Stimulated activated CD8-positive, alpha-beta memory T cell treated with anti-CD3 and anti-CD28 coated beads, Interleukin-12 subunit alpha, Interleukin-12 subunit beta, amount 100 ng/mL, for 4 hours (primary cell): ENCODE measurements at places on chromosomes 3 and 15.

DNA sequence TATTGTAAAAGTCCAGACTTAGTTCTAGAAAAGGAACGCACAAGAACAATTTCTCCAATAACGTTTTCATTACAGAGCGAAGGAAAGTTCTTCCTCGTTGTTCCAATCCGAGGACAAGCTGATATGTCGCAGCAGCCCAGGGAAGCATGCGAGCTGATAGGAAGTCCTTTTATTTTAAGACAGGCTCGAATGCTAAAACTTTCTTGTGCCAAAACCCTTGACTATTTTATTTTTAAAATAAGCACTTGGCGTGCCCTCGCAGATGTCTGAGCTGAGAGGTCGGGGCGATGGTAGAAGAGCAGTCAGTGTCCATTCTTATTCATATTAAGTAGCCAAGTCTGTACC, 433 bp upstream of the MITF start:
- DNase-seq = no peak

- no peak for DNase-seq
These were observed 27.0 kb upstream of the KCTD6 start for GRCh38 chr3:58464866-58465265.

- DNase-seq = no peak
These were observed 506 bp downstream of the RAD51 start for GRCh38 chr15:40695469-40695890.

- DNase-seq = no peak
These were observed 63.5 kb downstream of the BFSP2 start for GRCh38 chr3:133463347-133463860.

- DNase-seq = no peak
These were observed 15.7 kb downstream of the GK5 start for GRCh38 chr3:142209655-142210054.

GRCh38 chr3:118666-119065, 77.9 kb upstream of the CHL1 start:
- no peak for DNase-seq

GRCh38 chr3:66068255-66068654, 29.5 kb upstream of the MAGI1 start:
- no peak for DNase-seq

DNA sequence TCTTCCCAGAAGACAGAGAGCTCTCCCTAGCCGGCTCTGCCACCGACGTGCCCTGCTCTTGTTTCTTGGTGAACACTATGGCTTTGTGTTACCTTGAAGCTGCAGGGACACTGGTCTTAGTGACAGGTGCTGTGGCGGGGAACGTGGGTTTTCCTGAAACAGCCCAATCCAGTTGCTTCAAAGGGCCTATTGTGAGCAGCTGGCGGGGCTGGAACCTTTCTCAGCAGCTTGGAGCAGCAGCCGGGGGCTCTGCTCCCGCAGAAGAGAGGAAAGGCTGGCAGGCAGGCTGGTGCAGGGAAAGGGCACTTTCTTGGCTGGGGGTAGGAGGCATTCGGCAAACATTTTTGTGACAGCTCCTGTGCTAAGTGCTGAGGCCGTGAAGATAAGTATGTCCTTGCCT, 12.8 kb downstream of the MYZAP start:
- DNase-seq = no peak

DNA sequence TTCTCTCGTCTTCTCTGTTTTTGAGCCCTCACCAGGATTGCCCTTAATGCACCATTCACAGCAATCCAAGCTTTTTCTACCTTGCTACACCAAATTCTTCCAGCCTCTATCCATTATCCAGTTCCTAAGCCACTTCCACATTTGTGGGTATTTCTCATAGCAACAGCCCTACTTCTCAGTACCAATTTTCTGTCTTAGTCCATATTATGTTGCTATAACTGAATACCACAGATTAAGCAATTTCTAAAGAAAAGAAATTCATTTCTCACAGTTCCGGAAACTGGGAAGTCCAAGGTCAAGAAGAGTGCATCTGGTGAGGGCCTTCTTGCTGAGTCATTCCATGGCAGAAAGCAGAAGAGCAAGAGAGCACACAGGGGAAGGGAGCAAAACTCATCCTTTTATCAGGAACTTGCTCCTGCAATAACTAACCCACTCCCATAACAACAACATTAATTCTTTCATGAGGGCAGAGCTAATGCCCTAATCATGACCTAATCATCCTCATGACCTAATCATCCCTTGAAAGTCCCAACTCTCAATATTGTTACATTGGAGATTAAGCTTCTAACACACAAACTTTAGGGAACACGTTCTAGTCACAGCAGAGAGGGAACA, 9.7 kb upstream of the EIF1B start:
- DNase-seq = no peak

DNA sequence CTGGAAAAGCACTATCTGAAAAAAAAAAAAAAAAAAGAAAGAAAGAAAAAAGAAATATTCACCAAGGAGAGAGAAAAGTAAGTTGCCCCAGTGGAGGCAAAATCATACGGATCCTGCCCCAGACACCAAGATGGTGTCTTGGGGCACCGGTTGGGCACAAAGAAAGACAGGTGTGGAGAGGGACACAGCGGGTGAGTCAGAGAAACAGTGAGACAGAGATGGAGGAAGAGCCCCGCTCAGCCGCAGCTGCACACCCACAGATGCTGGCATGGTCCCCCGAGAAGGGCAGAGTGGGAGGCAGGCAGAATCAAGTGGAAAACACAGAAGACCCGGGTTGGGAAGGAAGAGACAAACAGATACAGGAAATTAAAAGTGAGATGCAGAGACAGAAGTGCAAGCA, 129.7 kb upstream of the SMAD3 start:
- DNase-seq = no peak

DNA sequence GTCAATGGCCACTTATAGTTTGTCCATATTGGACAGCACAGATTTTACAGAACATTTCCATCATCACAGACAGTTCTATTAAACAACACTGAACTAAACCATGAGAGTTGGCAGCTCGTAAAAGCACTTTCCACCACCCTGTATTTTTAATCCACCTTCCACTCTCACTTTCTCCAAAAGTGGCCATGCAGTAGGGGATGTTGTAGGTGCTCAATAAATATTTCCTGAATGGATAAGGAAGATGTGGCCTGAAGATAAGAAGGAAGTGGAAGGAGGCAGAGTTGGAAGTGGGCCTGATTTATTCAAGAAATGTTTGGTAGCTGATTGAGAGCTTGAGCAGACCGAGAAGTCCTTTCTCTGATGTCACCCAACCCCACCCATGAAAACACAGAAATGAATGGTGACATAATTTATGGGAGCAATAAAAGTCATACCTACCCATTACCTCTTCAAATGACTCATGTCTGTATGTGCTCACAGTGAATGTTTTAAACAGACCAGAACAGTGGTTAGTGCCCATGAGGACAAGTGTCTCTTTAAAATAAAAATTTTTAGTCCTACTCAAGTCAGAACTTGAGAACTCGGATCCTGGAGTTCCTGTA, 39.6 kb upstream of the CTNNB1 start:
- DNase-seq = no peak

GRCh38 chr15:31252171-31252785, 74.4 kb upstream of the KLF13 start:
- no peak for DNase-seq

- no peak for DNase-seq
These were observed 15.9 kb downstream of the ABTB1 start for GRCh38 chr3:127688416-127689265.
